ENCODE measurements at places on chromosomes 2 and 18.

- no peaks in the 10 kb centered on the region for H3K4me1 ChIP-seq
- no peak overlapping the region for H3K27ac ChIP-seq
Measured at GRCh38 chr18:73613706-73614340, 533.8 kb downstream of the FBXO15 start.

GRCh38 chr18:75639472-75639831 lies 211.9 kb upstream of the SMIM21 start:
- no peak for DNase-seq
- H3K4me1 ChIP-seq = peaks cover 6% of the 10 kb centered on the region
- H3K36me3 ChIP-seq = no peaks in the 10 kb centered on the region
- no peaks in the 10 kb centered on the region for H3K27me3 ChIP-seq

DNA sequence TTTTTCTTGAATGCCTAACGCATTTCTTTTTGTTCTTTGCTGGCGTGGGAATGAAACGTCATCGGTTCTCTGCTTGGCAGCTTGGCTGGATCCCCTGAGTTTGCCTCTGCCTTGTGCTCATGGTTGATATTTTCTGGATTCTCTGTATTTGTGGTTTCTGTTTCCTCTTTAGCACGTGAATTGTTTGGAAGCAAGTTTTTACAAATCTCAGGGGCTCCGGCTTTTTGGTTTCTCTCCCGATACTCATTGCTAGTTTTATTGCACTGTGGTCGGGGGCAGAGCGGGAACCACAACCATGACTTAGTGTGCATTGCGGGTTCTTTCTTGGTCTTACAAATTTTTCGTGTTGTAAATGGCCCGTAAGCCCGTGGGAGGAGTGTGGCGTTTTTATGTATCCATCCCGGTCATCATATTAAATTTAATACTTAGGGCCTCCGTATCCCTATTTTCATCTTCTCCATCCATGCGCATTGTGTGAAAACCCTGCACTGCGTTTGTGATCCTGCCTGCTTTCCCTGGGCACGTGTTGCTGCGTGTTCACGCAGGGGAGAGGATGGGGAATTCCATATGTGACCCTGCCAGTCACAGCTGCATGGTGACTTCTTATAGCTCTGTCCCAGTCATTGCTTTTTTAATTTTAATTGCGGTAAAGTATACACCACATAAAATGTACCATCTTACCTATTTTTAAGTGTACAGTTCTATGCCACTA lies 9.4 kb downstream of the RAMP1 start:
- no peak overlapping the region for H3K27ac ChIP-seq
- H3K36me3 ChIP-seq = no peaks in the 10 kb centered on the region
- no peaks in the 10 kb centered on the region for H3K27me3 ChIP-seq
- peaks cover 9% of the 10 kb centered on the region for H3K4me1 ChIP-seq

DNA sequence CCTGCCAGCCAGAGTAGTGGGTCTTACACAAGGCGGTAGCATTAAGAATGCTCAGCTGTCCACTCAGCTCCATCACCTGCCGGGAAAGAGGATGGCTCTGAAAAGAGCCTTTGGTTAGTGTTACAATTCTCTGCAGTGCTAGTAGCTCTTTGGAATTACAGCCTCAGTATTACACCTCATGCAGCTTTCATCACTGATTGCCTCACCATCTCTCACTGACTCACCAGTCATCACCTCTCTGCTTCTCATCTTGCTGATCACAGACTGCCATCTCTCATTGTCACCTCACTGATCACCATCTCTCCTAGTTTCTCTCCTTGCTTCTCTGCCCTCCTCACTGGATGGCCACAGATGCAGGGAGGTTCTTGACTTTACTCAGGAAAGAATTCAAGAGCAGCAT lies 573.5 kb upstream of the SETBP1 start:
- H3K27me3 ChIP-seq = no peaks in the 10 kb centered on the region
- no peaks in the 10 kb centered on the region for H3K4me1 ChIP-seq
- no peaks in the 10 kb centered on the region for H3K36me3 ChIP-seq
- no peak overlapping the region for H3K4me3 ChIP-seq

GRCh38 chr2:210267698-210268097 lies 42.5 kb upstream of the ACADL start:
- no peaks in the 10 kb centered on the region for H3K4me1 ChIP-seq
- no peak for DNase-seq
- no peaks in the 10 kb centered on the region for H3K27me3 ChIP-seq

GRCh38 chr2:72271766-72272641 lies 124.3 kb upstream of the CYP26B1 start:
- H3K4me1 ChIP-seq = peaks cover 15% of the 10 kb centered on the region
- no peaks in the 10 kb centered on the region for H3K27me3 ChIP-seq

All from lung (tissue), 17 donors.